ENCODE measurements at places on chromosomes 12 and 14.
A peak's percentile ranks its signal among the peaks of the same experiment; 100 is the strongest.

DNA sequence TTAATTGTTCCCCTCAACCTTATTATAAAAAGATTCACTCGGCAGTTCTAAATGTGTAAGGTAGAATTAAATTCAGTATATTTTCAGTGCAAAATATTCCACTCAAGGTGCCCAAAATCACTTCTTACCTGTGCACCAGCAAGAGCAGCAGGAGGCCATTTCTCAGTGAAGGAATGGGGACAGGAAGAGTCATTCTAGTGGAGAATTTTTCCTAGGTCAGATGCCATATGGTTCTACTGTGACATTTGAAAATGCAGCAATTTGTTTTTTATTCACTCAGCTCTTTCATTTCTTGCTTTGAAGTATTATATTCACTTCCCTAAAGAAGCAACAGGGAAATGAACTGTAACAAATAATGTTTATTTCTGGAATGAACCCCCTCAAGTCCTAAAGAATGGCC is 264.0 kb upstream of the SYT1 start:
- no peak for DNase-seq

- no peak for DNase-seq
Measured at GRCh38 chr12:3355378-3355900, 135.6 kb upstream of the PRMT8 start.

- DNase-seq: peak; percentile 81
Measured at GRCh38 chr14:64704143-64704742, at the start of gene PLEKHG3. Gene PLEKHG3, plus strand, starts transcription at chr14:64704424. Its CDS starts 23,208 bp downstream, at chr14:64727632.

- no peak for DNase-seq
Measured at GRCh38 chr12:95204141-95204866, 13.0 kb downstream of the FGD6 start.

DNA sequence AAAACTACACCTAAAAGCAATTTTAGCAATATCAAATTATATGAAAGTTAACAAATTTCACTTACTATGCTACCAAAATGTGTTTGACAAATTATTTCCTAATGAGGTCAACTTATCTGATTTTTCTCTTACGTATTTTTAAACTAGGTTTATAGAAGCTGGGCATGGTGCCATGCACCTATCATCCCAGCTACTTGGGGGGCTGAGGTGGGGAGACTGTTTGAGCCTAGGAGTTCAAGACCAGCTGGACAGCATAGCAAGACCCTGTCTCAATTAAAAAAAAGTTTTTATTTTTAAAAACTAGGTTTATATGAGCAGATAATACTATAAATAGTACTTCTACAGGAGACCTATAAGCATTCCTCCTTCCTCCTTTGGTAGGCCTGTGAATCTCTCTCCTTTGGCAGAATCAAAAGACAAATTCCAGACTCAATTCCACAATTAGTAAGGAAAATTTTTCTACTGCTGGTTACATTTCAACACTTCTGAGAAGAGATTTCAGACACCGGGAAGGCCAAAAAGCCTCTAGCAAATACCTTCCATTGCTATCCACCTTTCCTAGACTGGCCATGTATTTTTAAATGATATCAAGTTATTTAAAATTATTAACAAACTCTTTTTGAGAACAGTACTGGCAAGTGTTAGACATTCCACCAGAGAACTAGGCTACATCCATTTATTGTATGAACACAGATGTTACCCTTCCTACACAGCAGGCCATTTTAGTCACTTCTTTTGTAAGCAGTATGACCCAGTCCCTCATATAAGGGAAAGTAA is 34.4 kb downstream of the CDK17 start:
- no peak for DNase-seq

- DNase-seq: no peak
Measured at GRCh38 chr14:68081489-68081888, 261.9 kb downstream of the RAD51B start.

DNA sequence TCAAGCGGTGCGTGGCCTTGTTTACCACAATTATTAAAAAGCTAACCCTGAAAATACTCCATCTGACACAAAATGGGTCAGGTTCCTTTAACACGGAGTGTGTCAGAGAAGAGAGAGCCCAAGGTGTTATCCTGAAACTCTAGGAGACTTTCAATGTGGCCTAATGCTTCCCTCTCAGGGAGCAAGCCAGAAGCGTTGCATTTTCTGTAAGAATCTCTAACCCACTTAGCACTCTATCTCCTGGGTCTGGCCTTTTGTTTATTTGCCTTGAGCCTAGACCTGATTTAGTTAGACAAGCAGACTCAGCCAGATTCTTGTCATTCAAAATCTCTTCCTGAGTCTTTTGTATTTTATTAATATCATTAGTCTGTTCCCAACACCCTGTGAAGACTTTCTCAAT is 184.0 kb upstream of the SYT1 start:
- no peak for DNase-seq

- DNase-seq: no peak
Measured at GRCh38 chr12:93134893-93135285, 205.8 kb upstream of the EEA1 start.

- DNase-seq: no peak
Measured at GRCh38 chr14:30078811-30079402, 151.3 kb upstream of the PRKD1 start.

- no peak for DNase-seq
Measured at GRCh38 chr12:56081393-56082347, 1.7 kb downstream of the ERBB3 start.

- no peak for DNase-seq
Measured at GRCh38 chr12:43742106-43742505, 16.5 kb downstream of the PUS7L start.

- DNase-seq: peak; percentile 88
Measured at GRCh38 chr14:23910101-23910875, 43.3 kb upstream of the DHRS4 start.

DNA sequence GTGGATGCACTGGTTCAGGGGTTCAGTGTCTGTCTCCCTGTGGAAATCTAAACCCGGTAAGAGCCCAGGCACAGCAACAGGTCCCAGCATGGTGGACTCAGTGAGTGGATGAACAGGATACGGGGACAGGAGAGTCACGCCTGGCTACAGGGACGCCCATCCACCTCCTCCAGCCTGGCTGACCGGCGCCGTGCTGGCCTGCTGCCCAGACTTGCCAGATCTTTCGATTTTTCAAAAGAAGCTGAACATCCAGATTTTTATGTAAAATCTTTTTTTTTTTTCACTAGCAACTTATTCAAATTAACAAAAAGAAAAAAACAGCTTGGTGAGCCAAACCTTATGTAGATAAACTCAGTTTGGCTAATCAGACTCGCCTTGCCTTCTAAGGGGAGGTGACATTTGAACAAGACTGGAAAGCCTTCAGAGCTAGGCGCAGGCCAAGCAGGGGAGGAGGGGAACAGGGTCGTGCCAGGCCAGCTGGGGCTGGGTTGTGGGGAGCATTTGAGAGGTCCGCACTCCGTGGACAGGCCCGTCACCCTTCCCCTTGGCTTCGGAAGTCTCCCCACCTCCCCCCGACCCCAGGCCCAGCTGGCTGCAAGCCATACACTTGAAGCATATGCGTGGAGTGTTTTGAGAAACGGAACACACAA is 87.8 kb upstream of the NCOR2 start:
- DNase-seq: peak; percentile 92

DNA sequence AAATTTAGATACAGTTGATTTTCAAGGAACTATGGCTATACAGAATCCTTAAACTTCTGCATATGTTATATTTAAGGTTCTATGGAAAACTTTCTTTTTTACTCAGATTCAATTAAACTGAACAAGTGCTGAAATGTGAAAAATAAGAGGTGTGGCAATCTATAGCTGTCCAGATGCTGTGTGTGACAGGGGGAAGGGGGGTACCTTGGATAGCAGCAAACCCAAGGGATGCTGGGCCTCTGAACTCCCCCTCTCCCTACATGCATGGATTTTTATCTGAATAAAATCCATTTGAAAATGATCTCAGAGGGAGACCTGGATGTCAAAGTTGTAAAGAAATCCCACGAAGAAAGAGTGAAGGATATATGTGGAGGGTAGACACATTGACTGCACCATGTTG is 82.8 kb upstream of the CCDC198 start:
- no peak for DNase-seq

DNA sequence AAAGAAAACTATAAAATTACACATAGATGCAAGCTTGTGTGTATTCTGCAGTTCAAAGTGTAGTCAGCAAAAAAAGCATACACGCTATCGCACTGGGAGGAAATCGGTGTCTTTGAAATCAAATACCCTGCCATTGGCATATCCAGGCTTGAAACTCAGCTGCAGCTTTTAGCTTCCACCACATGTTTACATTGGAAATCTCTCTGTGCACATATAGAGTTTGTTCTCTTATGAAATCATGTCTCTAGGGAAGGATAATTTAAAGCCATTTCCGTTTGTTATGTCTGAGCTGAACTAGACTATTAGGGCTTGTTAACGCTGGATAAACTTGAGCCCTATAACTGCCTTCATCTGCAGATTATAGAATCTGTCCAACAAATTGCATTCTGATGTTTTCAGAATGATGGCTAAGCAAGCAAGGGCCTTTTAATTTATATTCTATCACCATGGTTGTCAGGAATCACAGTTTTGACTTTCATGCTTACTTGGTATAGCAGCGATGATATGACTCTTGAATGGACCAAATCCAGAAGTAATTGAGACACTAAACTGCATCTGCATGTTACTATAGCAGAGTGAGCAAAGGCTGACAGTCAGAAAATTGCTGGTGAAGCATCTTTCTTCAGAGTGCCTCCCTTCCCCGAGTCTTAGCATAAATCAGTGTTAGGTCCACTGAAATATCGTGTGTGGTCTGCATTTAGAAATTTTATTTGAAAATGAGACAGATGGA is 442.8 kb downstream of the ZFP36L1 start:
- no peak for DNase-seq

GRCh38 chr12:121456551-121456950 is 56.6 kb downstream of the RNF34 start:
- no peak for DNase-seq

DNA sequence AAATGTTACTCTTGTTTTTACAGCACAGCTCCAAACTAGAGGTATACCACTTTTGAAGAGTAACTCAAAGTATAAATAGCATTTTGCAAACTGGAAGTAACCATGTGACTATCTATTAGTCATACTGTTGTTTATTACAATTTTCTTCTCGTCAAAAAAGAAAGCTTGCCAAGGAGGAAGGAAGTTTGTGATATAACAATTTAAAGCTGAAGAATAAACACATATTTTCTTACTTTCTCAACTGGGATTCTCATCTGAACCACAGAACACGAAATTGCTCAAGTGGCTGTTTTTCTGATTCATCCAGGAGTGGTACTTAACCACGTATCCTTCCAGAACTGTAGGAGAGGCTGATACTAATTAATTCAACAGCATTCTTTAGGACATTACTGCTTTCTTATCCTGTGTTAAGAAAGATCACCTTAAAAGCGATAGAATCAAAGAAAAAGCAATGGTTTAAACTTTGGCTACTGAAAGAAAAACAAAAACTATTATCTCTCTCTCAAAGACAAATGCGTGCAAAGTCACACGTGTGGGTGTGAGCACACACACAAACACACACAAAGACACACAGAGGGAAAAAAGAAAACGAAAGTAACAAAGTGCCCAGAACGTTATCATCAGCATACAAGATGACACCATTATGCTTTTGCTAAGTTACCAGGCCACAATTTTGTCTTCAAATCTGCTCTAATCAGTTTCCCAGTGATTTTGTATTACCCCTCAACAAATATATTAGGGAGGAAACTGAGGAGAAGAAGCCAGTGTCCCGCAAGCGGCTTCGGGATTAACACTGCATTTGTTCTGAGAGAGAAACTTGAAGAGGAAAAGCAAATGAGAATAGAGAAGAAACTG is at the start of gene CLEC2B:
CLEC2B (minus strand) TSS at position 48 of the 855 bp plus-strand sequence.
- DNase-seq: no peak

DNA sequence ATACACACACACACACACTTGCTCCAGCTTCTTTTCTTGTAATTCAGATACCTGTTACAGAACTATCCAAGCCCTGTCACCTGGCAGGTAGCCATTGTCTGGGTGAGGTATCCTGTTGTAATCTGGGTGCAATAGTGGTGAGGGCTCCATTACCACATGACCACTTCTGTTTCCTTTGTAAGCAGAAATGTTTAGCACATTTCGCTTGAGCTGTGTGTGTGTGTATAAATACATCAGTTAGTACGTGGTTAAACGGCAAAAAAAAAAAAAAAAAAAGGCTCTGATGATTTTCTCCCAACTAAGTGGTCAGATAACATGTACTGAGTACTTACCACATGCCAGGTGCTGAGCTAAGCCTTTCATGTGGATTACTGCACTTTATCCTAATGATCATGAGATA is 129.3 kb upstream of the SSTR1 start:
- no peak for DNase-seq

DNA sequence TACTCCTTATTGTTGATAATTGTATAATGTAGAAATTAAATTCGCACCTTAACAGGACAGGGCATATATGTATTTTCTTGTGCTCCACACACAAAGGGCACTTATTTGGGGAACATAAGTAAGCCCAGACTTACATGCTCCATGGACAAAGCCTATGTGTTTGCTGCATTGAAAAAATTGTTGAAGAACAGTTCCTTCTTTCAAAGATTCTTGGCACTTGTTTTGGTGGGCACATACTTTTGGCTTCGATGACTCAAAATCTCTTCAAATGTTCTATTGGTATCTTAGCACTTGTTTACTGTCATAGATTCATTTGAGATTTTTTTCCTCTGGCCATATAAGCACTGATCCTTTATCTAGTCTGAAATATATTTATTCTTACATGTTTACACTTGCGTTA is 1.4 kb upstream of the MAP4K5 start:
- no peak for DNase-seq

DNA sequence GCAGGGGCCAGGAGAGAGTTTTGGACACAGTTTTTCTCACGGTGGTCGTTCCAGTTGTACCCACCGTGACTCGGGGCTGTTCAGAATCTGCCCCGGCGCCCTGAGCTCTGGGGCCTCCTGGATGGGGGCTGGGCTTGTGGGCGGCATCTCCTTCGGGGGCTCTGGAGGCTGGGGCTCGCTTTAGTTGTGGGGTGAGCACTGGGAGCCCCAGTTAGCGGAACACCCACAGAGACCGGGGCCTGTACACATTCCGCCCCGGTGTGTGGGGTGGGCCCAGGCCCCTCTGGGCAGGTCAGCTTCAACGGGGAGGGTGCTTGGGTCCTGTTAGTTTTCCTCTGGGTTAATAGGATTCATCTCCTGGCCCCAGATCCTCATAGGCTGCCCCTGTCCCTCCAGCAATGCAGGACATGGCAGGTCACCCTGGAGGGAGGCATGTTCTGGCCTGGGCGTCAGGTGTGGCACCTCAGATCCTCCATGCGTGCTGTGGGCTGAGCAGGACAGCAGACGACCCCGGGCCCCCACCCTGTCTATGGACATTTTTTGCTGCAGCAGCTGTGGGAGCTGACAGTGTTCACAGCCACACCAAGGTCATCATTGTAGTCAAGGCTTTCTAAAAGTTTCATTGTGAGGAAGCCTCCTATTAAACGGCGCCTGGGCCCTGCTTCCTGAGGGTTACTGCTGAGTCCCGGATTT is 393.2 kb downstream of the TMEM121 start:
- no peak for DNase-seq

- no peak for DNase-seq
Measured at GRCh38 chr12:120762086-120762485, 36.5 kb downstream of the ACADS start.

GRCh38 chr12:2360630-2361170 is 307.9 kb downstream of the CACNA1C start:
- no peak for DNase-seq
